ENCODE measurements at places on chromosomes 6 and 20. TPM values are rescaled to one million over a fixed set of nuclear protein-coding genes. Genes with fewer than 3 reads are reported as not detected.

DNA sequence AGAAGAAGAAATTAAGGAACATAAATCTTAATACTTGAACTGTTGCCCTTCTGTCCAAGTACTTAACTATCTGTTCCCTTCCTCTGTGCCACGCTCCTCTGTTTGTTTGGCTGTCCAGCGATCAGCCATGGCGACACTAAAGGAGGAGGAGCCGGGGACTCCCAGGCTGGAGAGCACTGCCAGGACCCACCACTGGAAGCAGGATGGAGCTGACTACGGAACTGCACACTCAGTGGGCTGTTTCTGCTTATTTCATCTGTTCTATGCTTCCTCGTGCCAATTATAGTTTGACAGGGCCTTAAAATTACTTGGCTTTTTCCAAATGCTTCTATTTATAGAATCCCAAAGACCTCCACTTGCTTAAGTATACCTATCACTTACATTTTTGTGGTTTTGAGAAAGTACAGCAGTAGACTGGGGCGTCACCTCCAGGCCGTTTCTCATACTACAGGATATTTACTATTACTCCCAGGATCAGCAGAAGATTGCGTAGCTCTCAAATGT lies 17.1 kb downstream of the IRF4 start:
- DNase-seq, result peak; percentile 47

Gene HLA-DPB1
- 141 TPM for polyA plus RNA-seq

Gene CST4
- polyA plus RNA-seq, result not detected

DNA sequence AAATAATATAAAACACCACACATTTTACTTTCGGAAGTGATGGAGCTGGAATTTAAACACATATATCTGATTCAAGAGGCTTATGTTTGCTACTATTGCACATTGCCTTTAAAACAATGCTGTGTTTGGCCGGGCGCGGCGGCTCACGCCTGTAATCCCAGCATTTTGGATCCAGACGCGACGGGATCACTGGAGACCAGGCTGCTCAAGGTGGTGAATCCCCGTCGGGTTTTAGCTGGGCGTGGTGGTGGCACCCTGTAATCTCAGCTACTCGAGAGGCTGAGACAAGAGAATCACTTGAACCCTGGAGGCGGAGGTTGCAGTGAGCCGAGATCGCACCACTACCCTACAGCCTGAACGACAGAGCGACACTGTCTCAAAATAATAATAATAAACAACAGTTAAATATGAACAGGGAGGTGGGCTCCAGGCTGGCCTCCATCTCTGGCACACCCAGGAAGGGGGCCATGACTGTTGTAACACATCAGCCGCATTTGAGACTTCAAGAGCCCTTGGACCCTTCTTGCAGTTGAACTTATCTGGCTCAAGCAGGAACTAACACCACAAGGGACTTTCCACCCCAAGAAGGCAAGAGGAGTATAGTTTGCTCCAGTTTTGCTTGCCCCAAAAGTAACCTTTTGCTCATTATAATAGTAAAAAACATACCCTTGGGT lies 127.1 kb upstream of the ZNF184 start:
- DNase-seq, result no peak

DNA sequence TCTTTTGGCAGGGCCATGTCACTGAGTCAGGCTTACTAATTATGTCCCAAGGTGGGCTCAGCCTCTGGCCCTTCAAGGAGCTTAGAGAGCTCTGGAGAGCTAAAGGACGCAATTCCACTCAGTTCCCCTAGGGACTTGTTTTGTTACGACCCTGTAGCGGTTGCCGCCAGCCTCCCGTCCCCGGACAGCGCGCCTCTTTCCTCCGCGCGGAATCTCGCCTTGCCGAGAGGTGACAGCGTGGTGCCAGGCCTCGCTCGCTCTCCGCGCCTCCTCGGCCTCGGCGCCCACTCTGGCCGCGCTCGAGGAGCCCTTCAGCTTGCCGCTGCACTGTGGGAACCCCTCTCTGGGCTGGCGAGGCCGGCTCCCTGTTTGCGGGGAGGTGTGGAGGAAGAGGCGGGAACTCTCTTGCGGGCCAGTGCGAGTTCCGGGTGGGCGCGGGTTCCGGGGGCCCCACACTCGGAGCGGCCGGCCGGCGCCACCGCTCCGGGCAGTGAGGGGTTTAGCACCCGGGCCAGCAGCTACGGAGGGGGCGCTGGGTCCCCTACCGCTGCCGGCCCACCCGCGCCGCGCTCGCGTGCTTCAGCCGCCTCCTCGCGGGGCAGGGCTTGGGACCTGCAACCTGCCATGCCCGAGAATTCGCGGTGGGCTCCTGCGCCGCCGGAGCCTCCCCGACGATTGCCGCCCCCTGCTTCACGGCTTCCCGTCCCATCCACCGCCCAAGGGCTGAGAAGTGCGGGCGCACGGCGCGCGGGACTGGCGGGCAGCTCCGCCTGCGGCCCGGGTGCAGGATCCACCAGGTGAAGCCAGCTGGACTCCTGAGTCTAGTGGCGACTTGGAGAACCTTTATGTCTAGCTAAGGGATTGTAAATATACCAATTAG lies 9.9 kb upstream of the ZNF311 start:
- no peak for DNase-seq
